ENCODE measurements at places on chromosomes 13 and 19.

DNA sequence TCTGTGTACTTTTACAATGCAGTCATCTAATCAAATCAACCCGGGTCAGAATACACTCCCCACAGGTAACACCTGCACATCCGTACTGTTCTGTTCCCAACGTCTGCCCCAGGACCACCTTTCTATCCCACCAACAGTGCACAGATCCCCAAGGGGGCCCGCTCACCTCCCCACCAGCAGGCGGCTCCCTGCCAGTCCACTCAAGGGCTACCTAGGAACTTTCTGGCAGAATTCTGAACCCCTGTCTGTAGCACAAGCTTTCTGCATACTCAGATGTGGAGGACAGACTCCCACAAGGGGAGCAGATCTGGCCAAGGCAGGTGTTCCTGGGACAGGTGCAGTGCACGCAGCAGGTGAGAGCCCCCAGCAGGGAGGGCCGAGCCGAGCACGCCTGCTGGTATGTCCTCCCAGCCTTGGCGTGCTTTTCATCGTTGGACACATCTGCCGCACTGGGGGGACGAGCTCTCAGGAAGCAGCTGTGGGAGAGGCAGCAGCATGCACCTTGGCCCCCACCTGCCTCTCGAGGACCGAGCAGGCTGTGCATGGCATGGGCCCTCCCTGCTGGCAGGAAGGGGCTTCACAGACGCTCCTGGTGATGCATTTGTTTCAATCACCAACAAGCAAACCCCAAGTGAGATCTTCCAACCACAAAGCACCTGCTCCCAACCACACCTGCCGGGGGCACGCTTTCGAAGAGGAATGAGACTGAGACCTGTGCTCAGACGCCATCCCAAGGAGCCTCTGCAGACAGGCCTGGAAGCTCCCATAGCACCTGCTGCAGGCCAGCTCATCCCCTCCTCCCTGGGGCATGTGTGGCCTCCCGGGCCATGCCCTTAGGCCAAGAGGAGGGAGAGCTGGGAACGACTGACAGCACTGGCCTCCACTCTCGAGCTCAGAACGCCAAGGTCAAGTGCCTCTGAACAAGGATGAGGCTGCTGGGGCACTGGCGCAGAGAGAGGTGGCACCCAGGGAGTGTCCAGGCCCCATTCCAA lies 35.9 kb downstream of the RAB20 start:
- no peak for DNase-seq

GRCh38 chr13:112799394-112799793 lies 109.6 kb downstream of the ATP11A start:
- DNase-seq, result no peak

GRCh38 chr19:39737351-39737750 lies 478 bp downstream of the CLC start:
- DNase-seq, result no peak

DNA sequence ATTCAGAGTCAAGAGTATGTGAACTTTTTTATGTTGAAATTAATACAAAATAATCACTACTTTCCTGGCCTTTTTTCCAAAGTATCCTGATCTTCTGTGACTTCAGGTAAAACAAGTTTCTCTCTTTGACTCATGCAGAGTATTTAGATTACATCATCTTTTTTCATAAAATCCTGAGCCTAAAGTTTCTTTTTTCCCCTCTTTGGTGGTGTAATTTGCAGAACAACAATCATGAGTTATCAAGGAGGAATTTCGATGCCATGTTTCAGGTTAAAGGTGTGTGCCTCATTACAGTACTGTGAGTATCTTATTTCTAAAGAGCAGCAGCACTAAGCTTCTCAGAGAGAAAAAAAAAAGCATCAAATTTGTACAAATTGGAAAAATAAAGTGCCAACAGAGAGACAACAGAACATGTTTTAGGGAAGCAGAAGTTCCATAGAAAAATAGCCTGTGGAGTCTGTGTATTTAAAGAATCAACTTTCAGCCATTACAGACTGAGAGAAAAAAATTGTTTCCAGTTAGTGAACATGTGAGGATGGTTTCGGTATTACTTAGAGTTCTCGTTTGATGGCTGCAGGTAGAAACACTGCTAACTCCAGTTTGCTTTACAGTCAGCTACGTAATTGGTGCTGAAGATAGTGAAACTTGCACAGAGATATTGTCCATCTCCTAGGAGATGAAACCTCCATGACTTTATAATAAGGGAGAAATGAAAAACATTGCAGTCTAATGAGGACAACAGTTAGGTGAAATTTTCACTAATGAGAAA lies 78.1 kb upstream of the PCDH9 start:
- DNase-seq, result no peak

- peak; percentile 78 for DNase-seq
Measured at GRCh38 chr19:39996218-39996810, 546 bp upstream of the ZNF546 start.

DNA sequence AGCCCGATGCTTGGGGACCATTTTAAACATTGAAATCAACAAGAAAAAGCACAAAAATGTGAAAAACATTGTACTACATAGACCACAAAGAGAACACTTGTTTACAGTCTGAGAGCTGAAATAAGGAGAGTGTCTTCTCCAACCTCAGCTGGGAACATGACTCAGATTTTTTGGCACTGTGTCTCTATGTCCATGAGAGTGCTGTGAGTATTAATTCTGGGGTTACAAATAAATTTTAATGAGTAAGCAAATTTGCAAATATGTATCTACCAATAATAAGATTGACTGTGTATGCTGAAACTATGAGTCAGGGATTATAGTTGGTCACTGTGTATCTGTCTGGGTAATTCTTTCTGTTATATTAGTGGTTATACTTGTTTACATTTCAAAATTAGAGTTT lies 174.0 kb downstream of the DCT start:
- peak; percentile 95 for DNase-seq

DNA sequence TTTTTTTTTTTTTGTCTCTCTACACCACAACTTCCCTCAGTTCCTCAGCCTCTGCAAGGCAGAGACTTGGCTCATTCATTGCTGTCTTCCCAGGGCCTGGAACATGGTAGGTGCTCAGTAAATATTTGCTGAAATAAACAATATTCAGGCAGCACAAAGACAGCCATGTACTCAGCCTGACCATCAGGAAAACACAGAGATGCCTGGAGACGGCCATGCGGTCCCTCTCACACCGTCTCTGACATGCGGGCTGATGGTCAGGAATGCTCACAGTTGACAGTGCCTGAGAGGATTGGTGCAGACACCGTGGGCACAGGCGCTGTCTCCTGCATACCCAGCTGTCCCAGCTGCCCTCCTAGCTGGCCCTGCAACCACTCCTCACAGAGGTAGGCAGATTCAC lies 924 bp downstream of the PRAM1 start:
- no peak for DNase-seq

DNA sequence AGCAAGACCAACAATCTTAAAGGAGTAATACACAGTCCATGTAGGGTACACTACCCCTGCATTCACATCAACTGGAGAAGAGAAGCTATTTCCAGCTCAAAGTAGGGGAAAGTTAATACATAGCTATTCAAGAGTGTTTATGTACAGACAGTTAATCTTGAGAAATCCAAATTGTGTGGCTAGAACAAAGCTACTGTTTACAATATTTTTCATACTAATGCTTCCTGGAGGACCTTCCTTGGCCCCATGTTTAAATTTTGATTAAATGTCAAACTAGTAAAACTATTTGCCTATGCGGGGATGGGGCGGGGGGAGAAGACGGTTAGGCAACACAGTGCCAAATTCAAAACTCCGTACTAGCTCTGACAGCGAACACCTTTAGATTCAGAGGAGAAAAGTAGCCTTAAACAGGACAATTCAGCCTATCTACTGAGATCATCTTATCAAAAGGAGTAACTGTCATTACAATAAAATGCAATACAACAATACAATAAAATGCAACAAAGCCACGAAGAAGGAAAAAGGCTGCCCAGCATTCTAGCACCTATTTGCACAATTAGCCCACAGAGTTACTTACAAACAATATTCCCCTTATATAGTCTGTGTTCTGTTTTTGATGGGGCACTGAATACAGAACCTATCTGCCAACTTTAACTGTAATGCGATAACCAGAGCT lies 29.1 kb downstream of the BRD4 start:
- DNase-seq, result no peak

GRCh38 chr13:97574926-97575325 lies 141.0 kb downstream of the RAP2A start:
- peak; percentile 51 for DNase-seq

GRCh38 chr19:49864890-49865289 lies 2.5 kb downstream of the PNKP start:
- no peak for DNase-seq

- no peak for DNase-seq
Measured at GRCh38 chr13:52887165-52887564, 38.7 kb upstream of the PCDH8 start.

- DNase-seq, result peak; percentile 34
Measured at GRCh38 chr19:41753159-41753558, 2.2 kb upstream of the CEACAM6 start.

GRCh38 chr19:46722421-46723022 lies 5.6 kb upstream of the PRKD2 start:
- no peak for DNase-seq

DNA sequence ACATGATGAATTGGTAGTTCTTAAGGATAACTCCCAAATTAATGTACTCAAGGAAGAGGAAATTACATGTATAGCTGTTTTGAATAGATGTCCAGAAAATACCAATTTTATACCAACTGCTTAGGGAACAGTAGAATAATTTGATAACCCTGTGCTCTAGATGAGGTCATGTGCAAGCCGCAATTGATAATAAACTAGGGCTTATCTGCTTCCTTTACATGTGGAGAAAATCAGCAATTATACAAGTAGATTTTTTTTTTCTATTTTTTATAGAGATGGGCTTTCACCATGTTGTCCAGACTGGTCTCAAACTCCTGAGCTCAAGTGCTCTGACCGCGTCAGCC lies 9.3 kb downstream of the TPT1 start:
- DNase-seq, result no peak

DNA sequence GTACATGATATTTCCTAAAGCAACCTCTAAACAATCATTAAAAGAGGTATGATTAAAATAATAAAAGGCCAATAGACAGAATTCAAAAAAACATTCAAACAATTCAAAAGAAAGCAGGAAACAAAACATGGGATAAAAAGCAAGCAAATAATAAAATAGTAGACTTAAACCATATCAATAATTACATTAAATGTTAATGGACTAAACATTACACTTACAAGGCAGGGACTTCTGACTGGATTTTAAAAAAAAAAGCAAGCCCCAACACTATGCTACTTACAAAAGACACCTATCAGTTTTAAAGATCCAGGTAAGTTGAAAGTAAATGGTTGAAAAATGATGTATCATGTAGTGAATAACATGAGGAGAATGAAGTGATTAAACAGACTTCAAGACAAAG lies 65.2 kb downstream of the KLF2 start:
- no peak for DNase-seq

DNA sequence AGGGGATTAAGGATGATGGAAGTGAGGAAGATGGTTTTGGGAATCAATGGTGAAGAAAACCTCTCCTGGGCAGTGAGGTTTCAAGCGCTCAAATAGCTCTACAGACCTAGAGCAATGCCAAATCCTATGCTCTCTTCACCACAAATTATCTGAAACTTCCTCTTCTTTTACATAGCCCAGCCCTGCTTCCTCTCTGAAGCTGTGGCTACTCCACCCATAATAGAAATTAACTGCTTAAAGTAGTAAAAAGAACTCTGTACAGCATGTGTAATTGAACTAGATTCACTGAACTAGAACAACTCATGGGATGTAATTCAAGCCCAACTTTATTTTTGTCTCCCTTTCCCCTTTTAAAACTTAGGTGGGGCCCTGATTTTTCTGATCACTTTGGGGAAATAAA lies 20.4 kb upstream of the IFT88 start:
- no peak for DNase-seq

- DNase-seq, result peak; percentile 18
Measured at GRCh38 chr13:26558074-26558805, 757 bp downstream of the WASF3 start.

DNA sequence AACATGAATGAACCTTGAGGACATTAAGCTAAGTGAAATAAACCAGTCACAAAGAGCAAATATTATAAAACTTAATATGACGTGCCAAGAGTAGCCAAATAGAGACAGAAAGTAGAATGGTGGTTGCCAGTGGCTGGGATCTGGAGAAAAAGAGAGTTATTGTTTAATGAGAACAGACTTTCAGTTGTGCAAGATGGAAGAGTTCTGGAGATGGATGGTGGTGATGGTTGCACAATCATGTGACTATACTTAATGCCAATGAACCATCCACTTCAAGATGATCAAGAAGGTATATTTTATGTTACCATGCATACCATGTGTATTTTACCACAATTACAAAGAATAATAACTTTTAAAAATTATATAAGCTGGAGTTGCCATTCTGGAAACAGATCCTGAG lies 65.7 kb upstream of the MTIF3 start:
- DNase-seq, result no peak

- DNase-seq, result peak; percentile 92
Measured at GRCh38 chr13:98571955-98572662, 4.8 kb downstream of the STK24 start.

DNA sequence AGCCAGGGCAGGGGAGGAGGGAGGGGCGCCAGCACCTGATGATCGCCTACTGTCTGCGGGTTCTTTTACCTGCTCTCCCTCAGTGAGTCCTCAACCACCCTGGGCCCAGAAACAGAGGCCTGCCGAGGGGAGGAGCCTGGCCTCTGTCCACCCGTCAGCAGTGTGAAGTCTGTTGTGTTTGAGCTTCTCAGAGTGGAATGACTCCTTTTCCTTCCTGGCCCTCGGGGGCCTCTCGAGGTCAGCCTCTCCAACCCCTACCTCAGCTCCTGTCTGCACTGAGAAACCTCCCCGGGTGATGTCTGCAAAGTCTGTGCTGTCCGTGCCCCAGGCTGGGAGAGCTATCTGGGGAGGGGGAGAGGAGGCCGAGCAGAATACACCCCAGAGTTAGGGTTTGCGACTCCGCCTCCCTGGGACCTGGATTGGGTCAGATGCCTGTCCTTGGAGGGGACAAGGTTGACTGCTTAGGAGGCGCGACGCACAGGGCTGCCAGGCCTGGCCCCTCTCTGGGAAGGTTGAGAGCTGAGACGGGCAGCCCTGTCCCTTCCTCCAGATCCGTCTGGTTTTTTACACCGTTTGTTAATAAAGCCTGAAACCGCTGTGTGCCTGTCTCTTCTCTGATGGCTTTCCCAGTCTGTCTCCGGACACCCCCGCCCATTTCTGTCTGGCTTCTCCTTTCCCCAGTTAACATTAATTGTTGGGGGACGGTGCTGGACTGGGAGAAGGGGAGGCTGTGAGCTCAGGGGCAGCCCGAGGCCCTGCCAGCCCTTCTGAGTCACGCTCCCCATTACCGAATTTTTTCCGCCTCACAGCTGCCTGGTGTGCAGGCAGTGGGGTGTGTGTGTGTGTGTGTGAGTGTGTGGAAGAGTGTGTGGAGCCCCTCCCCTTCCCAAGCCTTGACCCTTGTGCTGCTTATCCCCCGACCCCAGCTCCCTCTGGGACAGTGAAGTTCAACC lies 989 bp upstream of the SSC5D start:
- peak; percentile 98 for DNase-seq

DNA sequence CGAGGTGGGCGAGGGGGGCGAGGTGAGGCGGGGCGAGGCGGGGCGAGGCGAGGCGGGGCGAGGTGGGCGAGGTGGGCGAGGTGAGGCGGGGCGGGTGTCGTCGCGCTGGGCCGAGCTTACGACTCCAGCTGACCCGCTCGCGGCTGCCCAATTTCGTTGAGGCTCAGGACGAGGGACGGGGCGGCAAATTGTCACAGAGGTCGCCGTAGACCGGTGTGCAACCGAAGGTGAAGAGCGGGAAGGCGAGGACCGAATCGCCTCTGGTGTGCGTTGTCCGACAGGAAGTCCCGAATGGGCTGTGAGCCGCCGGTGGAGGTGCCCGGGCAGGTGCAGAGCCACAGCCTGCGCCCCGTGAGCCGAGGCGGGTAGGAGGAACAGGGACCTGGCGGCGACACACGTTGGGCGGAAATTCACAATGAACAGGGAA lies at the start of gene LACC1:
LACC1 (plus strand) TSS at position 150 of the 427 bp plus-strand sequence. CDS start 1,082 bp downstream, outside the sequence.
- DNase-seq, result no peak

- no peak for DNase-seq
Measured at GRCh38 chr13:55199134-55199533, 1941.6 kb upstream of the PRR20A start.
